ENCODE measurements at places on chromosomes 2 and 18.

DNA sequence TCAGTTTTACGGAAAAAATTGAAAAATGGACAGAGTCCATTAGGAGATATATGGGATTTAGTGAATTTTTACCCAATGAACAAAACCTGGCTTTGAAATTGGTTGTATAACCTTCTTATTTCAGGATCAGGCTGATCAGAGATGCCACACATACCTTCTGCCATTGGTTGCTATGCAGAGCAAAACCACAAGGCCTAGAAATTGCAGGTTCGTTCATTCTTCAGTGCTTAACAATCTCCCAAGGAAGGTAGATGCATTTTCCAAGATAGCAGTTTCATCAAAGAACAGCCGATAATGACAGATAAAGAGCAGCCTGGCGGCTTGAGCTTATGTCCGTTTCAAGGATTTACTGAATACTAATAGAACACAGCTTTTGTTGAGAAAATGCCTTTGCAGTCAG is 868.8 kb downstream of the EPHA4 start:
- no peak for DNase-seq

- no peak for DNase-seq
Measured at GRCh38 chr2:236054125-236054524, 114.1 kb downstream of the GBX2 start.

DNA sequence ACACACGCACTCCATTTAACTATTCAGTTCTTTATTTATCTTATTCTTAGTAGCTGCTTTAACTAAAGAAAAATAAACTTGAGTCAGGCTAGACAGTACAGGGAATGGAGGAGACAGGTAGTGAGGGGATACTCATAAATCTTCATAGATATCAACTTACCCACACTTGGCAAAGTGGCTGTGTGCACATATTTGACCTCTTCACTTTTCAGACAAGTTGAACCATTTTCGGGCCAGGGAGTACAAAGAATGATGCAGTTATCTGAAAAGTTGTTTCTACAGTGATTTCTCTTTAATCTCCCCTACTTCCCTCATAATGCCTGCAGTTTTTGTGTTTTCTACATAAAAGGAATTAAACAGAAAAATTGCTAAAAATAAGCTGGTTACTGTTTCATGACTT is 307.5 kb downstream of the GULP1 start:
- no peak for DNase-seq

- DNase-seq, result no peak
Measured at GRCh38 chr2:70412294-70413070, 110.6 kb upstream of the FAM136A start.

DNA sequence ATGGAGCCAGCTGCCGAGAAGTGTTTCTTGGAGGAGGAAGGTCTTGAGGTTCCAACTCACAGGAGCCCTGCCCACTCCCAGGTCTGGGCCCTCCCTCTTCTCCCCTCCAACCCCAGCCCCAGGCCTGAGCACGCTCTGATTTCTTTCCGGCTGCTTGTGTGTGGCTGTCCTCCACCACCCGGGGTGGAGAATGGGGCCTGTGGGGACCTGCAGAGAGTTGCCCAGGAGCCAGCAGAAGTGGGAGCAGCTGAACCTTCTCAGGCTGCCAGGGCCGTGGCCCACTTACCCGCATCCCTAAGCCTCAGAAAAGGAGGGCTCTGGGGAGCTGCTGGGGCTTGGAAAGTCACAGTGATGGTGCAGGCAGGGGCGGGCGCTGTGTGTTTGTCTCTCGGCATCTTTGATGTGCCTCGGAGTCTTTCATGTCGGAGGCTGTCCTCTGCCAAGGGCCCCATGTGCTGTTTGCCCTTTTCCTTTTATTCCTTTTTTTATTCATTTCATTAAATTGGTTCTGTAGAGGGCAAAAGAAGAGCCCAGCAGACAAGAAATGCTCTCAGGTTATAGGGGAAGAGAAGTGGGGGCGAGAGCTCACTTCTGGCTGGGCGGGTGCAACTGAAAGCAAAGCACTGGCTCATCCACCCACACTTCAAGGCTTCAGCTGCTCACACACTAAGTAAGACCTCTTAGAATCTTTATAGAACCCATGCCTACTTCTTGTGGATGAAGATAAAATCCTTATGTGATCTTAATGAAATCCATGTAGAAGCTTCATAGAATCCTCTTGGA is 52.5 kb downstream of the SDC1 start:
- no peak for DNase-seq

DNA sequence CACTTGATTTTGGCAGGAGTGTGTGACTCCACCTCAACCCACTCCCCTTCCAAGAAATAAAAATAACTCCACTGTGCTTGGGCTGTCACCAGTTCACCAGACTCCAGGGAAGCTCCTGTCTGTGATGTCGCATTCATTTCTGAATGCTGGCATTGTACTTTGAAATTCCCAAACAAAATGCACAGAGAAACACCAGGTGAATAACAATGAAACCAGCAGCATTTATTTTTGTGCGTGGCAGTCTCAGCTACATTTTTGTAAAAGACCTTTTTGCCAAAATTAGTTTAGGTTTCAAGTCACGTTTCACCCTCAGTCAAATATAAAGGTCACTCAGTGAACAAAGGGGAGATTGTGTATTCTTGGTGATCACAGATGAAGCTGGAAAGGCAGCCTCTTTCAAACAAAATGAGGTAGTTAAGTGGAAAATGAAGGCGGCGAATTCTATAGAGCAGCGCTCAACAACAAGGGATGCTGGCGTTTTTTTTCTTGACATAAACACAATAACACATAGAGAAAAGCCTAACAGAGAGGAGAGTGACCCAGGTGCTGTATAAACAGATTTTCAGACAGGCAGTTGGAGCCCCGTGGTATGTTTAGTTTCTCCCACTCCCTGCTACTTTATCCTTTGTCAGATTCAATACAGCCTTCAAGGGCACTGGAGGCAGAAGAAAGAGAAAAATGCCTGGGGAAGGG is 210.3 kb upstream of the GCFC2 start:
- no peak for DNase-seq

- no peak for DNase-seq
Measured at GRCh38 chr18:31303771-31304170, 14.2 kb upstream of the DSG1 start.

DNA sequence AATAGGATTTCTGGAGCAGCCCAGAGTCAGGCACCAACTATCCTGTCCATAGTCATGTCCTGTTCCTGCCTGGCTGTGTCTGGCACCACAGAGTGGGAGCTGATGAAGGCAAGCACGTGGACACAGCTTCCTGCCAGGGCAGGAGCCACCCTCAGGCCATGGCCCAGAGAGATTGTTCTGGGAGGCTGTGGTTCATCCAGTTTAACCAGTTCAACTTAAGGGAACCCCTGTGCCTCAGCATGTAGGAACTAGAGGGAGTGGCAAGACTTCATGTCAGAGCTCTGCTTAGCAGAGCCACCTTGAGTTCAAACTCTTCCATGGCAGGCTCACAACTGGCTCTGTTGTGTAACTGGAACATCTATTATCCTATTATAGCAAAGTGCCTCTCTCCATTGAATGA is 73.2 kb upstream of the NCKAP5 start:
- DNase-seq, result no peak

GRCh38 chr2:10059552-10060335 is 16.4 kb downstream of the KLF11 start:
- no peak for DNase-seq

- no peak for DNase-seq
Measured at GRCh38 chr2:143535802-143536201, 406.6 kb downstream of the ARHGAP15 start.

DNA sequence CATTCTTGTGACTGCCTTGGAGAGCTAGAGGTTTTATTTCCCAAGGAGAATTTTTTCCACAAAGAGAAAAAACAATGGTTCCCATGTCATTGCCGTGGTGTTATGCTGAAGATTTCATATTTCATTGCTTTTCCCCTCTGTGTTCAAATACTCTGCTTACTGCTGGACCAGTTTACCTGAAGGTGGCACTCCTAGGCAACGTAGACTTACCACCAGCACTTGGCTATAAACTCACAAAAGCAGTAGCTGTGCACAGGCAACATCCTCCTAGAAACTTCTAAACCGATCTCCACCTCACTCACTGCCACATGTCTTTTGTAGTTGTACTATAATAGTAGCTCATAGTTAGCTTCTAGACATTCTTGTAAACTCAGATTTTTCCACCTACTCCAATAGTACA is 1319.7 kb upstream of the CRIM1 start:
- no peak for DNase-seq

DNA sequence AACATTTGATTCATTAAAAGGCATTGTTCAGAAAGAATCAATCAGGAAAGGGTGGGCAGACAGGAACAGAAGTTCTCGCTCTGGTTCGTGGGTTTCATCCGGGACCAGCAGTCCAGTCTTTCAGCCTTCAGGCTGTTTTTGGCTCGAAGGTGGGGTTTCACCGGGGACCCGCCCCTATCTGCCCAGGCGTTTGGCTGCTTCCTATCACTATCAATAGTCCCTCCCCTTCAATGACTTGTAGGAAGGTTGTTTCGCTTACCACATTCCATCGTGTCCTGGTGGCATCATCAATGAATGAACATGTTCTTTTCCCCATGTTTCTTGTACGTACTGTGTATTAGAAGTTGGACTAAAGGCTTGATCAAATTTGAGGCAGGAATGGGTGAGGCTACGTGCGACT is 130.3 kb downstream of the NEDD4L start:
- no peak for DNase-seq

DNA sequence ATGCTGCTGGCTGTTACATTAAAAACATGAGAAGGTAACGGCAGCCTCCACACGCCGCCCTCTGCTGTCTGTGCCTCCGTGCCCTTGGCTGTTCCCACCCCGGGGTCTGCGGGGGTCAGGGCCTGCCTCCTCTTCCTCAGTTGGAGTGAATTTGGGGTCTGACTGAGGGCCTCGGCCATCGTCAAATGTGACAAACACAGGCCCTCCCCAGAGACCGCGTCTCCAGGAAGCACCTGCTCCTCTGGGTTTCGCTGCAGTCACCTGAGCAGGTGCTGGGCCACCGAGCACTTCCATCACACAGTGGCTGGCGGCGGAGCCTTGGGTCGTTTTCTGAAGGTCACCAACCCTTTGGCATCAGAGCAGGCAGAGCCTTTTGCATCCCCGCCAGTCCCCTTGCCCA is 70.9 kb downstream of the NFATC1 start:
- no peak for DNase-seq

- DNase-seq, result no peak
Measured at GRCh38 chr2:123080331-123080730, 944.8 kb upstream of the CNTNAP5 start.

- DNase-seq, result no peak
Measured at GRCh38 chr2:51335087-51336058, 303.4 kb upstream of the NRXN1 start.

DNA sequence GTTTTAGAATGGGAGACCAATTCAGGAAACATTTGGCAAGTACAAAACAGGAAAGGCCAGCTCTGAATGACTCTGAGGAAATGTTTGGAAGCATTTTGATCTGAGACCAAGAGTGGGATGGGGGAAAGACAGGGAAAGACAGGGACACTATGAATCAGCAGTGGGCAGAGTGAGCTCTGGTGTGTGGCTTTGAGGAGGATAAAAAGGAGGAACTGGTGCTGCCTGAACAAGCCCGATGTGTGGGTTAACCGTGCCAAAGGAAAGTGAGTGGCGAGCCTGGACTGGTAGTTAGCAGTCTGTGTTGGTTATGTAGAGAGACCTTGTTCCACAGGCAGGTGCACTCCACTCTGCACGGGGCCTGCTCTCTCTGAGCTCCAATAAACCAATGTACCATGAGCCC is 5.3 kb downstream of the MFSD6 start:
- DNase-seq, result no peak

DNA sequence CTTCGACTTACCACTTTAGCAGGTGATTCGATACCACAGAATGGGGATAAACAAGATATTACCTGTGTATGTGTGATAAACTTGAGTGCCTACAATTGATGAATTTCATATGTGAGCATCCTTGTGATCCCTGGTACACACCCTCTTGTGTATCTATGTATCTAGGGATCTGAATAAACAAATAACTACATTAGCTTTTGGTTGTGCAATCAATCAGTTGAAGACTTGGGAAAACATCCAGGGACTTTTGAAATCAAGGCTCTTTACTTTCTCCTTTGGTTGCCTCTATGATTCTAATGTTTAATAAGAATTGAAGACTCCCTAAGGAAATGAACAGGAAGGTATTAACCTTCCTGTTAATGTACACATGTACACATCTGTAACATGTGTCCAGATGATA is 97.3 kb upstream of the DCC start:
- DNase-seq, result no peak

DNA sequence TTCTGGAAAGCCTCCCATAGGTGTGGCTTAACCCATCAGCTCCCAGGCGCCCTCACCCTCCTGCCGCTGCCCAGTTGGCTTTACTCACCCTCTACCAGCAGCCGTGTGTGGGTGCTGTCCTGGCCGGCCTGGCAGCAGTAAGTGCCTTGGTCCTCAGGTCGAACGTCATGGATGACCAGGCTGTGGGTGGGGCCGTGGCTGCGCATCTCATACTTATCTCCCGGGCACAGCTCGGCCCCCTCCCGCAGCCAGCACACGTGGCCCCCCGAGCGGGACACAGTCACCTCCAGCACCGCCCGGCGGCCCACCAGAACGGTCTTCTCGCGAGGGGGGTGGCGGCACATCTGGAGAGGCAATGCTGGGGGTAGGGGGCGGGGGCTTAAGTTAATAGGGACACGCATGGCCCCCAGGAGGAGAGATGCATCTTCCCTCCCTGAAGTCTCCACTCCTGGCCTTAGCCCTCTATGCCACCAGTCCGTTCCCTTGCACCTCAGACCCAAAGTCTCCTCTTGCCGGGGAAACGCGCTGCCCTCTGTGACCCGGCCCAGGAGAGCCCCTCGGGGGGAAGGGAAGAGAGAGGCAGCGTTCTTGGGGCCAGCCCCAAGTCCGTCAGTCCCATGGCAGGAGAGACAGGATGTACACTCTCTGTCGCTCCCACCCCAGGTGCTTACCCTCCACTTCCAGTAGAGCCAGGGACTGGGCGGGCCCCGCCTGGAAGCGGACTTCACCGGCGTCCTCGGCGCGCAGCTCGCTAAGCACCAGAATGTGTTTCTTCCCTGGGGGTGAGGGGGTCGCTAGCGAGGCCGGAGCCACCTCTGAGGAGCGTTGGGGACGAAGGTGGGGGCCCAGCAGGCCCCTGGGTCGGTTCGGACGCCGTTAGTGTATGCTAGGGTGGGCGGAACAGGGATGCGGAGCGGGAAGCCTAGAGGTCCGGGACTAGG is 7.9 kb downstream of the TMEM198 start:
- DNase-seq, result peak; percentile 12

DNA sequence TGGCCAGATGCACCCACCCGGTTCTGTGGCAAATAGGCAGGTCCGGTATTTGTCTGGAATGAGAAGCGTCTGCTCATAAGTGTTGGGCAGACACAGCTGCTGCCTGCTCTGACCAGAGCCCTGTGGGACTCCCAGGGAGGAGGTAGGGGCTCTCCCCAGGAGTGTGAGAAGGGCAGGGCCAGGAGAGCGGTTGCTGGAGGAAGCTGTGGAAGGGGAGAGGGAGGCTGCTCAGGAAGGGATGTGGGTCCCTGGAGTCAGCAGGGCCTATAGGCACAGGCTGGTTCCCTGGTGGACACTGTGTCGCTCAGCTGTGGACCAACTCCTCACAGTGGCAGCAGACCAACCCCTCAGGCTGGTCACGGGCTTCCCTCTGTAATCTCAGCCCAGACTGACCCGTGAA is 109.2 kb downstream of the DYSF start:
- DNase-seq, result no peak

GRCh38 chr2:3249476-3249962 is 128.1 kb downstream of the EIPR1 start:
- no peak for DNase-seq
